Activated naive CD4-positive, alpha-beta T cell treated with anti-CD3 and anti-CD28 coated beads, Interleukin-2, amount 10 ng/mL, durations not matched to agents 7 days and 5 days (primary cell): ENCODE measurements at places on chromosomes 7 and 10.

DNA sequence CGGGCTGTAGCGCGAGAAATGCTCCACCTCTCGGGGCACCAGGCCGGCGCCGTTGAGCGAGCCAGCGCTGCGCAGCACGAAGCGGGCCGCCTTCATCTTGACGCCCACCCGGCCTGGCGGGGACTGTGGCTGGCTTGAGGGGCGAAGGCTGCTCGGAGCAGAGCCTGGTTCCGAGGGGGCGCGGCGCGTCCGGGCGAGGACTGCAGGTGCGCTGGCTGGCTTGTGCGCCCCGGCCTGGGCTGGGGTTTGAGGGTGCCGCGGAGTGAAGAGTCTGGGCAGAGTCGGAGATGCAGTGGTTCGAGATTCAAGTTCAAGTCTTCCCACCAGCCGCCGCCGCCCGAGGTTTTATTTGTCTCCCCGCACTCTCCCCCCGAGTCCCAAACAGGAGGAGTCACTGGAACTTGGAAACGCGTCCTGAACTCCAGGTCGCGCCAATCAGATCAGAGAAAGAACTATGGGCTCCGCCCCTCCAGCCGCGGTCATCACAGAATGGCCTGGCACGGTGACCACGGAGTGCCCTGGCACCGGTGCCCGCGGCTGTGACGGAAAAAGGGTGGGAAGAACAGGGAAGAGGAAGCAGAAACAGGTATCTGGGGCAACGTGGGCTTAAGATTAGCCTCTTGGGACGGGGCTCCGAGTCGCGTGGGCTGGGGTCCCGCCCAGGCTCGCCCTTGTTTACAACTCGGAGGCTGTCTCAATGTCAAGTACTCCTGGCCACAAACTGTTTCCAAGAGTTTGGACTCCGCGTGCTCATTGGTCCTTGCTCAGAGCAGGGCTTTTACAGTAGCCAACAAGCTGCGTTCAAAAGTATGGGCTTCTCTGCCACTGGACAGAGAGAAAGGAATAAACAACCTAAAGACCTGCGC, at the start of gene PDK4:
TSS of gene PDK4 (minus strand) at position 319 of the 866 bp plus-strand sequence. CDS start at position 96, 223 bp downstream.
- DNase-seq: no peak

GRCh38 chr10:132062116-132062515, 3.6 kb upstream of the JAKMIP3 start:
- no peak for DNase-seq

DNA sequence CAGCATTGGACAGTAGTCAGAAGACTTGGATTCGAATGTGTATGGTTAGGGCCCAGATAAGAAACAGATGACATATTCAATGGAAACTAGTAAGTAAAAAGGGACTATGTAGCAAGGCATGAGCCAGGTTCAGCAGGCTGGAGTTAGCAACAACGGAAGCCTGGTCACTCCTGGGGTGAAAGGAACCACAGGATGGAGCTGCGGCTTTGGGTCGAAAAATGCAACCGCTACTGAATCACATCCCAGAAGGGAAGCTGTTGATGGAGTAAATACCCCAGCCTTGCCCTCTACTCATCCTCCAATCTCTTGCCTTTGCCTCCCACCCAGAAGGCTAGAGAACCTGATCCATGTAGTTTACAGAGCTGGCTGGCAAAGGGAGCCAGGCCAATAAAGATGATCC, 37.5 kb upstream of the EGR2 start:
- DNase-seq: peak; percentile 39

GRCh38 chr10:130989670-130990232, 321.8 kb downstream of the TCERG1L start:
- DNase-seq: no peak

DNA sequence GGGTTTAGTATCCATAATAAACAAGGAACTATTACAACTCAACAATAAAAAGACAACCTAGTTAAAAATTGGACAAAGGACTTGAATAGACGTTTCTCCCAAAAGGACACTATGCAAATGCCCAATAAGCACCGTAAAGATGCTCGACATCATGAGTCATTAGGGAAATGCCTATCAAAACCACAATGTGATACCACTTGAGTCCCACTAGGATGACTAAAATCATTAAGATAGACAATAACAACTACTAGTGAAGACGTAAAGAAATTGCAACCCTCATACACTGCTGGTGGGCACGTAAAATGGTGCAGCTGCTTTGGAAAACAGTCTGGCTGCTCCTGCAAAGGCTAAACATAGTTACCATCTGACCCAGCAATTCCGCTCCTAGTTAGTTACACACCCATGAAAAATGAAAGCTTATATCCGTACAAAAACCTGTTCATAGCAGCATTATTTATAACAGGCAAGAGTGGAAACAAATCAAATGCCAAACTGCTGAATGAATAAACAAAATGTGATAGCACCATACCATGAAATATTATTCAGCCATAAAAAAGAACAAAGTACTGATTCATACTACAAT, 17.3 kb downstream of the CCDC3 start:
- DNase-seq: no peak

DNA sequence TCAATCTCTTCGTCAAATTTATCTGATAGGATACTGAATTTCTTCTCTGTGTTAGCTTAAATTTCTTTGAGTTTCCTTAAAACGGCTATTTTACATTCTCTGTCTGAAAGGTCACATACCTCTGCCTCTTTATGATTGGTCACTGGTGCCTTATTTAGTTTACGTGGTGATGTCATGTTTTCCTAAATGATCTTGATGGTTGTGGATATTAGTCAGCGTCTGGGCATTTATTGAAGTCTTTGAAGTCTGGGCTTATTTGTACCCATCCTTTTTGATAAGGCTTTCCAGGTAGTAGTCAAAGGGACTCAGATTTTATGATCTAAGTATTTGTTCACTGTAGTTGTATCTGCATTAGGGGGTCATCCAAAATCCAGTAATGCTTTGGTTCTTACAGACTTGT, 1407.5 kb upstream of the LRRTM3 start:
- DNase-seq: no peak

- DNase-seq: no peak
These were observed 23.5 kb downstream of the FAM241B start for GRCh38 chr10:69653561-69653960.

DNA sequence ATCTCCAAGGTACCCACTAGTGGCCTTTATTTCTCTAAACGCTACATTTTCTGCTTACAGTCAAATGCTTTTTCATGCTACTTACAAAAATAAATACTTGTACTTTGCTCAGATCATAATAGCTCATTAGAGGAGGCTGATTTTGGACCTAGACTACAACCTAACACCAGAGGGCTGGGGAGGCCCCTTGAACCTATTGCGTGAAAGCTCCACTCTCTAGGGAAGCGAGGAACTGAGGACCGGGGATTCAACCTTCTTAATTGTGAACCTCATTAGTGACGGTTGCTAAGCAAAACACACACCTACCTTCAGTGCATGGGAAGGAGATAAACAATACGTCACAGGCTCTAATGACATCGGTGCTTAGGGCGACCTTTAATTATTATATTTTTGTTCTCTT, 92.1 kb downstream of the EBF3 start:
- DNase-seq: no peak

- no peak for DNase-seq
These were observed 58.6 kb downstream of the AUTS2 start for GRCh38 chr7:69656890-69657289.
